Calu3 (cell line): ENCODE measurements at places on chromosomes 7 and 10.
A peak's percentile ranks its signal among the peaks of the same experiment; 100 is the strongest.

GRCh38 chr7:78476851-78477405 lies 678.4 kb downstream of the PHTF2 start:
- no peak for DNase-seq

GRCh38 chr10:110209926-110210673 lies 2.7 kb downstream of the MXI1 start:
- no peak for DNase-seq

- DNase-seq, result no peak
These were observed 507.4 kb downstream of the ANKRD7 start for GRCh38 chr7:118731854-118732253.

GRCh38 chr10:16953270-16953669 lies 136.0 kb upstream of the RSU1 start:
- no peak for DNase-seq

DNA sequence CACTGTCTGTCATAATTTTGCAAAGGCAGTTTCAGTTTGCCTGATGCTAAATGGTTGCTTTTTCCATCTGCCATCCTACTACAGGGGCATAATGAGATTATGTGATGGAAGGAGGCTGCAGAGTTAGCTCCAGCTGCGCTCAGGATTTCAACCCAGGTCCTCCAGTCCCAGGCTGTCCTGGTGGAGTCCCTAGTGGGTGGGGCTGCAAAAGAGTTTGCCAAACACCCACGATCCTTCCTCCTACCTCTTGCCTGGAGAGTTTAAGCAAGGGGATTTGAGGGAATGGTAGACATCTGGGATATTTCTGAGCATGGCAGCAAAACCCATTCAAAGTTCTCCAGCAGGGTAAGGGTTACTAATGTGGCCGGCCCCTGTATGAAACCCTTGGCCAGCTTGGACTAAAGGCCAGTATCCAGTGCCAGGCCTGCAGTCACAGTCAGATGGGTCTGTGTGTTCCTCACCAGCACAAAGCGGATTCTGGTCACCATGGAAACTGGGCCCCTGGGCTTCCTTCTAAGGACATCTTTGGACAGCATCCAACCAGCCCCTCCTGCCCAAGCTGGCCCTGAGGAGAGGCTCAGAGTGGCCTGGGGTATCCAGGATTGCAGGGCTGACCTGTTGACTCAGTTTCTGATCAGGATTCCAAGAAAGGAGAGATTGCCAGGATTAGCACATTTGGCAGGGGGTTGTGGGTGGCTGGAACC lies 42.7 kb upstream of the CHST3 start:
- peak; percentile 33 for DNase-seq

- no peak for DNase-seq
These were observed 32.6 kb upstream of the IL15RA start for GRCh38 chr10:6009961-6010360.

DNA sequence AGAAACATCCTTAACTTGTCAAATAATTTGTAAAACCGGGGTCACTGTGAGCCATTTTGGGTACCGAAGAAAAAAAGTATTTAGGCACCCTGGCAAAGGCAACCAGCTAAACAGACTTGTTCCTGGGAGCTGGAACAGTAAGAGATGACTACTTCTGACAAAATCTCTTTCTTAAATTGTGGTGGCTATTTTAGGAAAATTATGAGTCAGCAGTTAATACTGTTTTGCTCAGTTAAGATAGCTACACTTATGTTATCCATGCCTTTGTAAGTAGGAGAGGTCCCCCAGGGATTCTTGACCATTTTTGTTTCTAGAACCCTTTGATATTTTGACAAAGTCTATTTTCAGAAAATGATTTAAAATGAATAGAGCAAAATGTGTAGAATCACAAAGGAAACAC lies 68.7 kb downstream of the TAX1BP1 start:
- no peak for DNase-seq

DNA sequence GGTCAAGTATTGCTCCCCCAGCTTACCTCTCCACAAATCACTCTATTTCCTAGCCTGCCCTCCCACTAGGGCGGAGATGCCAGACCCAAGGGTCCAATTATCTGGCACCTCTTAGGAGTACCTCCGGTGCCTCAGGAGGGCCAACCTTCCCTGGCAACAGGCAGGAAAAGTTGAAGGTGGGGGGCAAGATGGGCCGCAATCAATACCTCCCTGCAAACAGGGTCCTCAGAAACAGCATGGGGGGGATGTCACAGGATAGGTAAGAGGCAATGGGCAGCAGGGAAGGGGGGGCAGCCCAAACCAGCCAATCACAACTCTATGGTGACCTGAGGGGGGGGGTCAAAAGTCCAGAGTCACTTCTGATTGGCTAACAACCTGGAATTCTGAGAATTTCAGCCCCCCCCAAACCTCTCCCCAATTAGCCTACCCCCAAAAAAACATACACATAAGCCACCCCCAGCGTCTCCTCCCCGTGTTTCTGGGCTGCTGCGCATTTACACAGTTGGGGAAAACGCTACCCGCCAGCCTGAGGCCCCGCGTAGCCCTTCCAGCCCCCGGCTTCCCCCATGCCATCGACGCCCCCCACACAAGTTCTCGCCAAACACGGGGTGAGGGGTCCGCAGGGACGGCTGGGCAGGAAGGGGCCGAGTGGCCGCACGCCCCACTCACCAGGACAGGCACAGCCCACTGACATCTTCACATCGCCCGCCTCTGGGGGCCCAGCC lies 589 bp downstream of the LDB1 start:
- DNase-seq, result no peak

GRCh38 chr7:100142461-100142860 lies 6.3 kb upstream of the LAMTOR4 start:
- DNase-seq, result no peak
